ENCODE measurements at places on chromosomes 7 and 10.

GRCh38 chr7:132354527-132354926 is 221.7 kb downstream of the PLXNA4 start:
- DNase-seq = no peak

GRCh38 chr7:779480-779879 is 52.4 kb upstream of the PRKAR1B start:
- DNase-seq = no peak

GRCh38 chr7:152902054-152902453 is 142.5 kb downstream of the ACTR3B start:
- DNase-seq = no peak

DNA sequence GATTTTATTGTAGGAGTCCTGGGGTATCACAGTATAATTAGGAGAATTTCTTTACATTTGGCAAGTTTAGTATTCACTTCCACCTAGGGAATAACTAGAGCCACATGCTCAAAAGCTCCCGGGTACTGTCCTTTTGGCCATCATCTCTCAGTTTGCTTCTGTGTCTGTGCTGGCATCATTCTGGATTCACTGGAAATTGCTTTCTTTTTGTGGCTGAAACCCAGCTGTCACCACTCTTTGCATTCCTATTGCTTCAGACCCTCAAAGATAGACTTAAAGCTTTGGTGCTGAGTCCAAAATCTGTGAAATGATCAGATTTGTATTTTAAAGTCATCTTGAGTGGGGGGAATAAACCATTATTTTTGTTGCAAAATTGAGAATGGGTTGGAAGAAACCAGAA is 8.9 kb downstream of the SDK1 start:
- no peak for DNase-seq

DNA sequence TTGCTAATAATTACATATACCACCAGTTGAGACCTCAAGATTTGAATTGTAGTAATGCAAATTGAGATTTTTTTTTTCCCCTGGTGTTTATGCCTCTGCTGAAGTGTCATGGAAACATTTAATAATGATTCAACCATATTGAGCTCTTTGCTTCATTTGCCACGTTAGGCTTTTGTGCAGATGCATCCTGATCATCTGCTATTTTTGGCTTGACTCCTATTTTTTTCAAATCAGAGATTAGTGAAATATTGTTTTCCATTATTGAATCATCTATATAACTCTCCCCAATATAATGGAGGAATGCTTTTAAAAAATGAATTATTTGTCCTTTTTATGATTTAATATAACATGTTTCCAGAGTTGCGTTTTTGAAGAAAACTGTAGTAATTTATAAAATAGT is 115.1 kb downstream of the SRI start:
- no peak for DNase-seq

DNA sequence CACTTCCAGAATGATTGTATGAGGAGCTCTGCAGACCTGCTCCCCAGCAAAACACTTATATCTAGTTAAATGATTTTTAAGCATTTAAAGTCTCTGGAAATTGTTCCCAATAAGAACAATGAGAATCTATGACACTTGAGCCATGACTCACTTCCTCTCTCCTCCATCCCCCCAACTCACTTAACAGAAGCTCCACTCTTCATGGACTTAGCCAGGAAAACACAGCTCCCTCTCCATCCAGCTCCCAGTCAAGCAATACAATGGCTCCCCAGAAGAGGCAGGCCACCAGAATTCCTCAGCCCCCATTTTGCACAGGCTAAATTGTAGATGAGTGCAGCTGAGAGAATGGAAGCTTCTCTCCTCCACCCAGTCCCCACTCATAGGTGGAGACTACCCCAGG is 27.0 kb downstream of the AOC1 start:
- no peak for DNase-seq

- no peak for DNase-seq
Measured at GRCh38 chr10:106519376-106520030, 645.0 kb downstream of the SORCS1 start.

- DNase-seq = no peak
Measured at GRCh38 chr10:5293691-5294550, 70.8 kb upstream of the UCN3 start.

DNA sequence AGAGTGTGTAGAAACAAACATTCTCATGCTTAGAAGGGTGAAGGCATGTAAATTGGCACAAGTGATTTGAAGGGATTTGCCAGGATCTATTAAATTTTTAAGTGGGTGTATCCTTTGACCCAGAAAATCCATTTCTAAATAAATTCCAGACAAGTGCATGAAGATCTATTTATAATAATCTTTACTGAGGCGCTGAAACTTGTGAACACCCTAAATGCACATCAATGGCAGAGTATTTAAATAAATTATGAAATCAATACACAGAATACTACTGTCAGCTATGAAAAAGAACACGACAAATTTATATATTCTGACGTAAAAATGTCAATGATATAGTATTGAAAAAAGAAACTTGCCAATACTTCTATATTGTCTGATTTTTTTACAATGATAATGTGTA is 17.9 kb downstream of the ZNF777 start:
- no peak for DNase-seq

- DNase-seq = no peak
Measured at GRCh38 chr10:19719284-19719683, 96.9 kb upstream of the PLXDC2 start.
